ENCODE measurements at places on chromosomes 1 and 21.
A peak's percentile ranks its signal among the peaks of the same experiment; 100 is the strongest.

DNA sequence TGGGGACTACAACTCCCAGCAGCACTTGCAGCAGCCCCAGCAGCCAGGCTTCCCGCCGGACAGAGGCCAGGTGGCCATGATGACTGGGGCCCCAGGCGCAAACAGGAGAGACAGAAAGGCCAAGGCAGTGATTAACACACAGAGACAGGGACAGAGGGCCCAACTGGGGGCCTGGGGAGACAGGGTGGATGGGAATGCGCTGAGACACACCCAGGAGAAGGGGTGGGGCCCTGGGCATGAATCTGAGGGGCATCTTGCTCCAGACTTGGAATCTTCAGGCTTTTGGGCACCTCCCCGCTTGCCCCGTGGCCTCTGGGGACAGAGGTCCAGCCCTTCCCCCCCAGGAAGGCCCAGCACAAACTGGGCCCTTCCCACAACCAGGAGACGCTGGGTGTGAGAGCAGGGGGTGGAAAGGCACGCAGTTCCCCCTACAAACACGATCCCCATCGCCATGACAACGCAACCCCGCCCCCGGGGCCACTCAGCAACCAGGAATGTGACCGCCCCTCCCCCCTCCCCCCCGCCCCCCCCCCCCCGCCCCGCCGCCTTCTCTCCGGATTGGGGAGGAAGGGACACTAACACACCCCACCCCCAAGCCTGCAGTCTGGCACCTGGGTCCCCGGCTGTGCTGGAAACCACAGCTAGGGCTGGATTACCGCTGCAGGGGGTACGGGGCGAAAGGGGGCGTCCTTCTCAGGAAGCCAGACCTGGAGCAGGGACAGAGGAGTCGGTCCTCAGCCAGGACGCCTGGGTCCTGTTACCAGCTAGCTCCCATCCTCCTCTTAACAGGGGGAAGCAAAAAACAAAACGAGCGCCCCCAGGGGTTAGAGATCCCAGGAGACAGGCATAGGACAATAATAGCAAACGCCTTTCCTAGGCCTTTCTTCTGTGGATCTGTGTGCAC is 4.5 kb downstream of the HDGF start:
- DNase-seq = peak; percentile 96

GRCh38 chr21:34630536-34631143 is 15.7 kb upstream of the RCAN1 start:
- DNase-seq = peak; percentile 86

DNA sequence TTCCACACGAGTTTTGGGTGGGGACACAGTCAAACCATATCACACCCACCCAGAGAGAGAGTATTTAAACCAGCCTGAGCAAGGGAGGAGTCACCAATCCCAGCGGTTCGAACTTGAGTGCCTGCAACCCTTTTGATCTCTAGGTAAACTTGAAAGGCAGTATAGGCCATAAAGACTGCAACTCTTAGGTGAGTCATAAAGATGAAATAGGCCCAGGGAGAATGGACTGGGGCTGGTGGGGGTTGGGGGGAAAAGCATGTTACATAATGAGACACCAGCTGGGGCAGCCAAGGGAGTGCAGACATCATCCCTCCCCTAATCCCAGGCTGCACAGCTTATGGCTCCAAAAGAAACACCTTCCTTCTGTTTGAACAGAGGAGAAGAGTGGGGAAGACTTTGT is 99.8 kb upstream of the LHX8 start:
- DNase-seq = no peak

DNA sequence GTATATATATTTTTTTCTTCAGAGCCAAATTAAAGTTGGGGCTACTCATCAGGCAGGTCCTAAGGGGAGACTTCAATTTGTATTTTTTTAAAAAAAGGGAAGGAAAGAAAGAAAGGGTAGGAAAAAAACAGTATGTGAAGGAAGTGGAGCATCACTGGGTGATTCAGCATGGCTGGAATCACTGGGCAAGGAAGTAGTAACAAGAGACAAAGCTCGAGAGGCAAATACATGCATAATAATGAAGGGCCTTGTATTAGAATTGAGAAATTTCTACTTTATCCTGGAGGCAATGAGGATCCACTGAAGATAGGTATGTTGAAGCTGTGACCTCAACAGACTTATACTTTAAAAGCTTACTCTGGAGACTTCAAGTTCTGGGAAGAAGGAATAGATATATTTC is 184.4 kb downstream of the COQ8A start:
- DNase-seq = no peak

DNA sequence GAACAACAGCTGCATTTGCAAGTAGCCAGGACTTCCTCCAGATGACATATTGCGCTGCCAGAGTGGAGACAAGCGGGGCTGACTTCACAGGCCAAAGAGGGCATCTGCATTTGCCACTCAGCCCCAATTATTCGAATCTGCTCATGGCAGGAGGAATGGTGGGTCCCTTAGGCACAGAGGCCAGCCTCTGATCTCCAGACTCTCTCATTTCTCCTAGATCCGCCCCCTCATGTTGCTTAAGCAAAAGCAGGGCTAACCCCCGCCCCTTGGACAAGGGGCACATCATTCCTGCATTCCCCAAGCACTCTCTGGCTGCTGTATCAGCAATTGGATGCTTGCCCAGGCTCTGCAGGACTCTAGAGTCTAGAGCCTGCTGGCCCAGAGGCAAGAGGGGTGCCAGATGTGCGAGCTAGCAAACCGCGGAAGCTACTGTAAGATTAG is 262.4 kb downstream of the ST6GALNAC3 start:
- peak; percentile 53 for DNase-seq

Data from eye (tissue), 1 donor.